ENCODE measurements at places on chromosomes 1 and 21. TPM values are rescaled to one million over a fixed set of nuclear protein-coding genes. Genes with fewer than 3 reads are reported as not detected.

Gene TFF2
- not detected for total RNA-seq

Gene FNDC5
- 0.20 TPM for total RNA-seq

Gene TNFRSF9
- total RNA-seq = under 0.01 TPM

Gene RBM11
- not detected for total RNA-seq

Gene ADAMTS1
- 96.3 TPM for total RNA-seq

Gene GBP6
- total RNA-seq = not detected

Gene OXCT2
- 1.6 TPM for total RNA-seq

Gene USH2A
- not detected for total RNA-seq

Gene LYSMD1
- 7.8 TPM for total RNA-seq

Gene NVL
- 25.6 TPM for total RNA-seq

Gene ZNF683
- not detected for total RNA-seq

Gene IGFN1
- total RNA-seq = not detected
